CD4-positive, alpha-beta memory T cell (primary cell): ENCODE measurements at places on chromosomes 11 and 22.

DNA sequence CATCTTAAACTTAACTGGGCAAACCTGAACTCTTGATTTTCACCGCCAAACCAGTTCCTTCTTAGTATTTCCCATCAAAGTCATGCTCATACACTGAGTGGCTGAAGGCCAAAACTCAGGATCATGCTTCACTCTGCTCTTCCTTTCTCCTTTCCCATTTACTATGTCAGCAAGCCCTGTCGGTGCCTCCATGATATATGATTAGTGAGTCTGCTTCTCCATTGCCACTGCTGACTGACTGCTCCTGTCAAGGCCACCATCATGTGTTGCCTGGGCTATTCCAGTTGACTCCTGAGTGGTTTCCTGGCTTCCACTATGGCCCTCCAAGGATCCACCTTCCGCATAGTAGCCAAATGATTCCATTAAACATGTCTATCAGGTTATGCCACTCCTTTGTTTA is 42.8 kb upstream of the AMPD3 start:
- no peak for DNase-seq

- no peak for DNase-seq
Measured at GRCh38 chr11:130513132-130513531, 64.7 kb downstream of the ADAMTS15 start.

GRCh38 chr11:114158421-114158820 is 98.9 kb downstream of the ZBTB16 start:
- DNase-seq, result no peak

GRCh38 chr11:126161023-126161391 is 50.4 kb downstream of the RPUSD4 start:
- DNase-seq, result no peak

- DNase-seq, result no peak
Measured at GRCh38 chr22:33879796-33880195, 40.5 kb downstream of the LARGE1 start.

DNA sequence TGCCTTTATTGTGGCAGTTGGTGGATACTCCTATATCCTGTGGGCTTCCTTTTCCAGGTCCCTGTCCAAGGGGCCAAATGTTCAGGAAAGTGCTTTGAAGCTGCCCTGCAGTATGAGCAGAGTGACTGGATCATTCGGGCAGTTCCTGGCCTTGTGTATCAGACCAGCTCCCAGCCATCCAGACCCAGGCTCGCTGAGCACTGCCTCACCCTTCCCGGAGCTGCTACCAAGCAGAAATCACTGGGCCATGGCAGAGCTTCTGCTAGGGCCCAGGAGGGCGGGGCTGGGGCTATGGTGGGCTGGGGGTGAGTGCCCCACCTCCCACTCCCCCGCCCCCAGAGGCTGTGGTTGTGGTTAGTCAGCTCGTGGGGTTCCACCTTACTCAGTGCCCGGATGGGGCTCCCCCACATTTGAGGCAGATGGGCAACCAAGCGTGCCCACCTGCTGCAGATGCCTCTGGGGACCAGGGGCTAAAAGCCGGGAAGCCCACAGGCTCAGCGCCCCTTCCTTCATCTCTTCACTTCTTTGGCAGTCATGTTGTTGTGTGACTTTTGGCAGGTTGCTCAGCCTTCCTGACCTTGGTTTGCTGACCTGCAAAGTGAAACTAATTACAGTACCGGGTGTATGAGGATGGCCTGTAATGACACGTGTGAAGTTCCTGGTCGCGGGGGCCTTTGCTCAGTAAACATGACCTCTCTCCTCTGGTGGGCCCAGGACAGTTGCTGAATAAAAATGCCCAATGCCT is 2.1 kb upstream of the LRRC32 start:
- peak; percentile 18 for DNase-seq

GRCh38 chr11:31798554-31799434 is 12.3 kb downstream of the PAX6 start:
- no peak for DNase-seq

GRCh38 chr11:67301951-67302516 is 1.3 kb upstream of the SSH3 start:
- DNase-seq, result no peak

- DNase-seq, result no peak
Measured at GRCh38 chr22:32325811-32326237, 31.8 kb upstream of the RFPL3 start.

DNA sequence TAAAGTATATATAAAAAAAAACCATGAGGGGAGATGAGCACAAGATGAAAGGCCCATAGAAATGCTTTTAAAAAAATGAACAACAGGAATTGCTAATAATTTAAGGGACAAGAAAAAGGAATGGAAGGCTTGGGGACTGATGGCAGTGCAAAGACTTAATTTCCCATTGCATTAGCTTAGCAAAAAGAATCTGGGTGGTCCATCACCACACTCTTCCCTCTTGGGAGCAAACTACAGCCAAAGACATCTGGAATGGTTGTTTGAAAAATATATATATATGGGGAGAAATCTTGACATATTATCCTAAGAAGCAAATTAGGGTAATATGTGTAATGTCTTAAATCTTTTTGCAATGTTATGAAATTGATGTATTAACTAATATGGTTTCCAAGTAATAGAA is 727.1 kb downstream of the METTL15 start:
- DNase-seq, result no peak

DNA sequence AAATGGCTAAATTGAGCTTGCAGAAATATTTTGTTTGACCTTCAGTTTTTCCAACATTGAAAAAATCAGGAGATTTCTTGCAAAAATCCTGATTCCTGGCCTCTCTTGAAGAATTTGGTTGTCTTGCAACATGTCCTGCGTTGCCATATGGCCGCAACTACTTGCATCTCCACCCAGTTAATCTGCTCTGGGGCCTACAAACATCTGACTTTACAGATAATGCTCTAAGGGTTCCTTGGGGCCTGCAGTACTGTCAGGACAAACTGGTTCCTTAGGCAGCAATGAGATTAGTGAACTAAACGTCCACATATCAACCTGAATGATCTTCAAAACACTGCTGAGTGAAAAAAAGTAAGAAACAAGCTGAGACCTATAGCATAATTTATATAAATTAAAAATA is 36.6 kb upstream of the FEZ1 start:
- no peak for DNase-seq

- DNase-seq, result no peak
Measured at GRCh38 chr11:69981119-69981784, 96.9 kb upstream of the ANO1 start.

DNA sequence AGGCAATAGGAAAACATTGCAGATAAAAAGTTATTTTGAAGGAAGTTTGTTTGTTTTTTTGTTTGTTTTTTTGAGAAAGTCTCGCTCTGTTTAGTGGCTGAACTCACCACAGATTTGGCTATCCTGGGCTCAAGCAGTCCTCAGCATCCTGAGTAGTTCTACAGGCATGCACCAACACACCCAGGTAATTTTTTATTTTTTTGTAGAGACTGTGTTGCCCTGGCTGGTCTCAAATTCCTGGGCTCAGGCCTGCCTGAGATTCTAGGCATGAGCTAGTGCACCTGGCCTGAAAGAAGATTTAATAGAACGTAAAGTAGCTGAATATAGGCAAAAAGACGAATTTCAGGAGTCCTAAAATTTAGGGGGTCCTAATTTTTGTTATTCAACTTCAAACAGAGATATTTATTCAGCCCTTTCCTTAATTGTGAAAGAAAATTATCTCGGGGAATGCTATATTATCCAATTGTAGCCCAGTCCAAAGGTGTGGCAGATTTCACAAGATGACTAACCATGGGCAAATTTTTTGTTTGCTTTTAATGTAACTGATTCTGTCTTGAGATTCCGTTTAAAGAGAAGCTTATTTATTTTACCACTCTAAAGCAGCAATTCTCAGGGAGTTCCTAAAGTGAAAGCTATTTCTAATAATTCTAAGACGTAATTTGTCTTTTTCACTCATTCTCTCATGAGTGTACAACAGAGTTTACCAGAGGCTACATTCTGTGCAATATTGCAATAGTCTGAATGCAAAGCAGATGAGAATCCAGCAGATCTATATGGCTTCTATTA is 940 bp downstream of the IL18 start:
- DNase-seq, result no peak

- no peak for DNase-seq
Measured at GRCh38 chr11:45917286-45917622, 423 bp downstream of the PEX16 start.

DNA sequence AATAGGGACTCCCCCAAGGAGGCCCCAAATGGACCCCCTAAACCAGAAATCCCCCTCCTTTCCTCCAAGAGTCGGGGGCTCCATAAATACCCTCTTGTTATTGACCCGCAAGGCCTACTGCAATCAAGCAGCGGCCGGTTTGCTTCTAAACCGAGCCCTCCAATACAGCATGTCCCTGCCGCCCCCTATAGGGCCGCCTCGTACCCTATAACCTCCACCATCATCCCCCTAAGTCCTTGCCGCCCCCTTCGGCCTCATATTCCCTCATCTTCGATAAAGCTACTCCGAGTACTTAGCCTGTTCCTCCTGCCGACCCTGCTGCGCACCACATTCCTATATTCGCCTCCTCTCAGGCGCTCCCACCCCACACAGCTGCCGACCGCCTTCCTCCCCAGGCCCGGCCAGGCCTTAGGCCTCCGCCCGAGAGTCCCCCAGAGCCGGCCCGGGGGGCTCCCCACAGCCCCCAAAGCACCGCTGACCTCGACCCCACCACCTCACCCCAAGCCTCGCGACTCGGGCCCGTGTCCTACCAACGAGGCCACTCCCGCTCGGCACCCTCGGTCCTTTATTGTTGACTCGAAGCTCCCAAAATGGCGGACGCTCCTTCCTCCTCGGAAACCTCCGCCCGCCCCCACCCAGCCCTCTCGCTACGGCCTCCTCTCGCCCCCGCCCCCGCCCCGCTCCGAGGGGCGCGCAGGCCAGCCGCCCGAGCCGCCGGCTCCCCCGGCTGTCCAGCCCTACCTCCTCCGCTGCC is 430 bp downstream of the DDX6 start:
- DNase-seq, result peak; percentile 62

GRCh38 chr11:2703363-2704141 is 3.8 kb upstream of the KCNQ1OT1 start:
- DNase-seq, result no peak

- no peak for DNase-seq
Measured at GRCh38 chr11:82233201-82233600, 500.5 kb downstream of the FAM181B start.

DNA sequence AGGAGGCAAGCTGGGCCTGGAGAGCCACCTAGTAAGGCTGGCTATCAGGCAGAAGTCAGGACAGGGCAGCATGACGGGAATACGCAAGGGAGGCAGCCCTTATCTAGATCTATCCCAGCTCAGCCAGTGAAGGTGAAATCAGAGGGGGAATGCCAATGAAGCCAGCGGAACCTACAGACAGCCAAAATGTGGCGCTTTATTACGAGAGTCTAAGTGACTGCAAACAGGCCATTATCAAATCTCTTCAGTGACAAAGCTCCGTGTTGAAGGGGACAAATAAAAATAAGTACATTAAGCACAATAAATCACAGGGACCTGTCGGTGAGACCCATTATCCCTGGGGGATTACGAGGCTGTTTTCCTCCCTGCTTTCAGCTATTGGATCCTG is 22.8 kb downstream of the LARGE1 start:
- DNase-seq, result no peak

DNA sequence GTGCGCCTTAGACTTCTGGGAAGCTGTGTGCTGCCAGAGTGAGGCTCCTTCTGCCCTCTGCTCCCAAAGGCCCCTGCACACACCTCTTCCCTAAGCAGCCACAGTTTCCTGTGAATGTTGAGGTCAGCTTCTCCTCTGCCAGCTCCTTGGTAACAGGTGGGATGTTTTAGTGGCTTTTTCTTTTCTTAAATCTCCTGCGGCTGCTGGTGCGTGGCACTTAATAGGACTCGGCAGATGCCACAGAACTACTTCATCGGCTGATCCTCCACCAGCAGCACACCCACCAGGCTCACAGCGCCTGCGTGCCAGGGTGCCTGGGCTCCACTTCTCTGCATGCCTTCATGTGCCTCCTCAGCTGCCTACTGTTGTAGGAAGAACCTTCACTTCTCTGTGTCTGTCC is 87.8 kb downstream of the RCN1 start:
- no peak for DNase-seq

DNA sequence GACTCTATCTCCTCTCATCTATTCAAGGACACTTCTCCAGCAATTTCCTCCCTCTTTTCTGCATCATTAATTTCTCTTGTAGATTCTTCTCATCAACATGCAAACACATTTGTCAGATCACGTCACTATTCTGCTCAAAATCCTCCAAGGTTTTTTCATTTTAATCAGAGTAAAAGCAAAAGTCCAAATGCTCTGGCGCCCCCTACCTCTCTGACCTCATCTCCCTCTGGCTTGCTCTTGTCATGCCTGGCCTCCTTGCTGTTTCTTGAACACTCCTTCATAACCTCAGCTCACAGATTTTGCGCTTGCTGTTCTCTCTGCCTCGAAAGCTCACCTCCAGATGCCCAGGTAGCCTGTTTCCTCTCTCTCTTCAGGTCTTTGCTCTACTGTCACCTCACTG is 22.4 kb downstream of the RTCB start:
- DNase-seq, result no peak
